Umbilical cord (tissue), 2 donors: ENCODE measurements at places on chromosomes 4 and X. TPM values are rescaled to one million over a fixed set of nuclear protein-coding genes. Genes with fewer than 3 reads are reported as not detected.

DNA sequence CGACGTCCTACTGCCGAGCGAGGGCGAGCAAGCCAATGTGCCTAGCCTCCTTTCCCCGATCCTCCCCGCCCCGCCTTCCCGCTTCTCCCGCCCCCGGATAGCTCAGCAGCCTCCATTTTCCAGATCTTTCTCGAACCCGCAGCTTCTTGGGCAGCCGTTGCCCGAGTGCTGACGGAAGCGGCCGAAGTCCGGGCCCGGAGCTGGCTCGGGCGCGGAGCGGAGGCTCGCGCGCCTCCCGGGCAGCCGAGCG, 172 bp upstream of the HSPA4L start:
- DNase-seq, result peak; percentile 90

DNA sequence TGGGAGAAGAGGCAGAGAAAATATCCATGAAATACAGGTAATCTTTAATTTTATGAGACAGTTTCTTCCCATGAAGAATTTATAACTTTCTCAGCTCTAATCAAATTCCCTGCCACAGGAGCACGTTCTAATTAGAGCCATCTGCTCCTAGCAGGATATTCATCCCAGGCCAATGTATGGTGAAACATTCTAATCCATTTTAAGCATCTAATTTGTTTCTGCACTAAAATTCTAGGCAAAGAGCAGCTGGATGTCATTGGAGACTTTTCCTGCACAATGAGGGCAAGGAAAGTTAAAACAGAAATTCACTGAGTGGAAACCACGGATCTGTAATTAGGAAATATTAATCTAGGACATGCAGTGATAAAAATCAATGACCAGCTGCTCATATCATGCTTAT, 107.7 kb upstream of the ZFP42 start:
- DNase-seq, result no peak

DNA sequence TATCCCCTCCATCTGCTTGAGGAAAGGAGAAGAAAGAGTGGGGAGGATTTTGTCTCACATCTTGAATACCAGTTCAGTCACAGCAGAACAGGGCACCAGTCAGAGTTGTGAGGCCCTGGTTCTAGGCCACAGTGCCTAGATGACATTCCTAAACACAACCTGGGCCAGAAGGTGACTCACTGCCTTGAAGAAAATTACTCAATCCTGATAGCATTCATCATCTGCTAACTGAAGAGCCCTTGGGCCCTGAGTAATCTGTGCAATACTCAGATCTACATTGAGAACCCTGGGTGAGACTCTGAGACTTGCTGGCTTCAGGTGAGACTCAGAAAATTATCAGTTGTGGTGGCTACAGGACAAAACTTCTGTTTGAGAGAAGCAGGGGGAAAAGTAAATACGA, 20.5 kb upstream of the PRR32 start:
- DNase-seq, result no peak

- DNase-seq, result no peak
Observed at GRCh38 chrX:50514811-50515210, 44.2 kb upstream of the DGKK start.

The CTAG1A gene
- not detected for total RNA-seq

The BEX1 gene
- total RNA-seq, result 1.2 TPM
